ENCODE measurements at places on chromosomes 4 and X.

DNA sequence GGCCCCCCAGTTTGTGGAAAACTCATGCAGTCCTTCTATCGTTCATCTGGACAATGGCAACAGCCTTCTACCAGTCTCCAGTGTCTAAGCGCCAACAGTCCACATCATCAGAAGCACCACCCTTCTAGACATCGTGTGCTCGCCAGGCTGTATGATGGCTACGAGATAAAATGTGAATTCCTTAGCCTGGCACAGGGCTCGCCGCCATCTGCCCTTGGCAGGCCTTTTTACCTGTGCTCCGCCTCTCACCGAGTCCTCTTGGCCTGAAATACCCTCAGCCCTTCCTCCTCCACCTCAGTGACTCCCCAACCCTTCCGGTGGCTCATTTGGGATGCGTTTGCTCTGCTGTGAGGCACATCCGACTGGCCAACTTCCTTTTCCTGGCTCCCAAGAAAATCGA lies 15.9 kb upstream of the STS start:
- DNase-seq: no peak

- no peak for DNase-seq
Observed at GRCh38 chr4:111871802-111872201, 273.5 kb upstream of the FAM241A start.

- DNase-seq: no peak
Observed at GRCh38 chr4:174739576-174739975, 89.5 kb downstream of the GLRA3 start.

GRCh38 chrX:40423299-40423698 lies 157.5 kb upstream of the ATP6AP2 start:
- DNase-seq: no peak

- DNase-seq: no peak
Observed at GRCh38 chr4:154457471-154457870, 34.1 kb downstream of the DCHS2 start.

DNA sequence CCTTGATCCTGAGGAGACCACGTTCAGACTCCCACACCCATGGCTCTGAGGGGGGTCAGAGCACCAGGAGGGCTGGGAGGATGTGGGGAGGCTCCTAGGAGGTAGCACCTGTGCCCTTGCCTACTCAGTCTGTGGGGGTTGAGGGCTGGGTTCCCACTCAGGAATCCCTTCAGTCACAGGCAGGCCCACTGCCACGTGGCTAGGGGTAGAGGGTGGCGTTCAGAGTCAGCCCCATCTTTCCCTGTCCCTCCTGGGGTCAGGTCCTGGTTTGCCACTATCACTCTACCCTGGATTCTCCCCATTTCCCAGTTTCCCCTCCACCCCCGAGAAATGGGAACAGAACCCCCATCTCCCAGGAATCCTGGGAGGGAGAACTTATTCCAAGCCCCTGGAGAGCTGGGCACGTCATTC lies 111.3 kb downstream of the PSAPL1 start:
- DNase-seq: no peak

- DNase-seq: no peak
Observed at GRCh38 chr4:155745984-155746383, 12.8 kb upstream of the GUCY1B1 start.

DNA sequence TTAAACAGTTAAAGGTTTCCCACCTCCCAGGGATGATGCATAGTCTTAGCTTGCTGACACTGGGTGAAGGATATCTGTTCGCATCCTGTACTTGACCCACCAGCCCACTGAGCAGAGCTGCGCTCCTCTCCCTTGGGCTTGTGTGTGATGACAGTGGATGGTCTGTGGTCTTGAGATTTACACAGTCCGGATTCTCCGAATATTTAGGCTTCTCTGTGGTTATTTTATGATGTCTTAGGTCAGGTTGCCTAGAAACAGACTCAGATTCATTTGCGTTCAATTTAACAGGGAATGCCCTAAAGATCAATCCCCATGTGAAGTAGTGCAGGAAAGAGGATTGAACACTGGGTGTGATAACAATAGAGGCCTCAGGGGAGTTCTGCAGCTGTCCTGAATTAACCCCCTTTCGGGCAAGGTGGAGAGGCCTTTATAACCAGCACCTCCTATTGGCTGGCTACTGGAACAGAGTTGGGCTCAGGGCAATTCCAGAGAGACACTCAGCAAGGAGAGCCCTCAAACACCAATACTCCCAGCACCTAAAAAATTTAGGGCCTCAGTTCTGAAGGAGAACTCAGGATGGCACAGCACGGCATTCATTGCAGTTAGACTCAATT lies 653.2 kb upstream of the GALNT7 start:
- no peak for DNase-seq

GRCh38 chrX:37627602-37628001 lies 56.1 kb downstream of the LANCL3 start:
- no peak for DNase-seq

DNA sequence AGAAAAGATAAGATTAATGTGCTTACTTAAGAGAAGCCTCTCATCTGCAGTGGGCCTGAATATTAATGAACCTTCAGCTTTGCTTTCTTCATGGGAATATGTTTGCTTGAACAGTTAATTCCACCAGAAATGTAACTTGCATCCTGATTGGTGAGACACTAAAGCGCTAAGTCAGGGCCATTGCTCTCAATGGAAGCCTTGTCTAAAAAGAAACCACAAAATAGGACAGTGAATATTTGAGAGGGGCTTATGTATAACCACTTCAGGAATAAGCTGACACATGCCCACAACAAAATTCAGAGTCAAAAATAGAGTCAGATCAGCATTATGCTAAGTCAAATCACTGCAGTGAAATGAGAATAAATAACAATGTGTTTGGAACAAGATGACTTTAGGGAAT lies 1125.8 kb downstream of the STIM2 start:
- no peak for DNase-seq

DNA sequence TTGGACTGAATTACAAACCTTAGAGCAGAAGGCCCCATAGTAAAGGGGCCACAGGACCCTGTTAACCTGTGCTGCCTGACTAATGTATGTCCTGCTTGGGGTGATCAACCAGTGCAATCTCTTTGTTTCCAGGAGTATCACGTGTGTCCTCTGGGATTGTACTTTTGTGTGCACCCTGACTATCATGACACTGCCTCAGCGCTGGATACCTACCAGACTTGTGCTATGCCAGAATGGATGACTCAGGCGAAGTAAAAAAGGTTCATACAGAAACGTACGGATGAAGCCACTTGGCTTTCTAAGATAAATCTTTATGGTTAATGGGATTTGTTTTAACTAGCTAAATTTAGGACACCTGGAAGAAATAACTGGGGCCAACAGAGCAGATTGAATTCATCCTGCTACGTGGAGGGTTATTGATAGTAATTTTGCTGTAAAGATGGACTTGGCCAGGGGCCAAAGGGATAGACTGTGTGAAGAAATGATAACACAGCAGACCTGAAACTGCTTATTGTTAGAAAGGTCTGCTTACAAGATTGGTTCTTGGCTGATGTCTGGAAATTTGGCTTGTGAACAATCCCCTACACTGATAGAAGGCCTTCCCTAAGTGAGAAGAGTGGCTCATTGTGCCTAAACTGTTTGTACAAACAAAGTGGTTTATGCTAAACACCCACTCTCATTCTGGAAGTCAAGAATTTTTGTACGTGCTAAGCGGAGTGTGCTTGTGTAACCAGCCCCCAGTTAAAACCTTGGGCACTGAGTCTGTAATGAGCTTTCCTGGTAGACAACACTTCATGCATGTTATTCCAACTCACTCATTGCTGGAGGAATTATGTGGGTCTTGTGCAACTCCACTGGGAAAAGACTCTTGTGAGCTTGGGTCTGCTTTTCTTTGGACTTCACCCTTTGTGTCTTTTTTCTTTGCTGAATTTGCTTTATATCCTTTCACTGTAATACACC lies 750.5 kb upstream of the HTR2C start:
- no peak for DNase-seq

- DNase-seq: no peak
Observed at GRCh38 chr4:106587558-106587957, 219.0 kb upstream of the GIMD1 start.

DNA sequence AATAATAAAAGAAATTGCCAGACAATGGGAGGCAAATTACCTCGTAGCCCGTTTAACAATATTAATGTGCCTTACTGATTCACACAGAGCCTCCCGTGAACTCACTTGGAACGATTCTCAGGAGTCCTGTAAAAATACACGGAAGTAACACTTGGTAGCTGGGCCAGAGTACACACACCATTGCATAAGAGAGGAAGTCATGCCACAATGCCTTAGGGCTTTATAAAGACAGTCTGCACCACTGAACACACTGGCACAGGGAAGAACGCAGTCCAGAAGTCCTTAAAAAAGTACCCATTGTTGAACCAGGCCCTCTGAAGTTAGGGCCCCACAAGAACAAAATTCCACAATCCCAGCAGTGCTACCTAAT lies 15.1 kb downstream of the SLC2A9 start:
- no peak for DNase-seq

DNA sequence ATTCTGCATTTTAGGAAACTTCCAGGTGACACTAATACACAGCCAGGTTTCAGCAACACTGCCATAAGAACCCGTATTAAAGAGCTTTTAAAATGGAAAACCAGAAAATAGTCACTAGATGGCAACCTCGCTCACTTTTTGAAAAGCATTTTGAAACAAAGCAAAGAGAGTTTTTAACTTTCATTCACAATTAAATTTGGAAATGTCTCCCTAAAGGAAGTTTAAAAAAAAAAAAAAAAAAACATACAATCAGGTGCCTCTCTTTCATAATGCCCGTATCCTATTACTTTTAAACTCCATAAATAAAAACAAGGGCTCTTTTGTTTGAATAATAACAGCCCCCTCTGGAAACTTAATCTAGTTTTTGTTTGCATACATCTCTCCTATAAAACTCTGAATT lies 20.3 kb downstream of the MEPE start:
- DNase-seq: peak; percentile 4

DNA sequence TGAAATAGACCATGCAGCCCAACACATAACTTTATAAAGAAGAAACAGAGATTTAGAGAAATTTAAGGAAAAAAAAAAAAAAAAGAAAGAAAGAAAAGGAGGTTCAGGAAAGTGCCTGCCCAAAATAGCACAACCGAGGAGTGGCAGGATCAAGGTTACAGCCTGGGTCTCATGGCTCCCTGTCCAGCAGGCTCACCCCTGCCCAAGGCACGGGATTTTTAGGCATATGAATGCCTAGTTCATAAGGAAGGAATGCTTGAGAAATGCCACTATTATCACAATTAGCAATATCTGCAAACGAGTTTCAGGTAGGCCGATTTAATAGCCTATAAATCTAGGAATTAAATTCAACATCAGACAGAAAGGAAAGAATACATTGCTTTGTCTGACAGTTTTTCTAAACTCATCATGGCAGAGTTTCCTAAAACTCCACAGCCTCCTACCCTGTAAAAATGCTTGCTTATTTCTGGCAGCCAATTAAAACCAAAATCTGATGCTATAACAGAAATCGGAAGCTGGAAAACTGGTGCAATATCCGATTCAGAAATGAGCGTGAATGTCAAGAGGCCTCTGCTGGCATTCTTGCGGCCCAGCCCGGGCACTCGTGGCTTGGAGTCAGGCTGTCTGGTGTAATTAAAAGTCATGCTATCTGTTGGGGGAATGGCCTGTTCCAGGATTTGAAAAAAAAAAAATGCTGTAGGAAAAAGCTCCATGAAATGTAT lies 63.5 kb downstream of the GEMIN8 start:
- DNase-seq: no peak

- no peak for DNase-seq
Observed at GRCh38 chr4:101593666-101594065, 196.9 kb upstream of the BANK1 start.

- no peak for DNase-seq
Observed at GRCh38 chrX:18624599-18624998, 47.3 kb downstream of the RS1 start.

All from CD4-positive, alpha-beta T cell treated with Interleukin-2 at 100 ng/mL for 4 hours (primary cell).